ENCODE measurements at places on chromosomes 2 and 18. TPM values are rescaled to one million over a fixed set of nuclear protein-coding genes. Genes with fewer than 3 reads are reported as not detected.

DNA sequence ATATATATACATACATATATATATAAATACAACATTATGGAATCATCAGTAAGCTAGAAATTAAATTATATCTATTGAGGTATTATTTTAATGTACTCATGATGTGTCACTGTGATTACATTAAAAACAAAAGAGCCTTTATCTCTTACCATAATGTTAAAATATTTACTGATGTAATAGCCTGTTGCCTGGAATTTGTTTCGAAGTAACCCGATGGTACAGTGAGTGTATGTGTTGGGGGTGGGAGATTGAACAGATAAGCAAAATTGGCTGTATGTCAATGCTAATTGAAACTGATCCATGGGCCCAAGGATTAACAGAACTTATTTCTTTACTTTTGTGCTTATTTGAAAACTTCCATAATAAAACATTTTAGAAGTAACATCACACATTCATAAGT lies 1473.2 kb downstream of the LRP1B start:
- no peaks in the 10 kb centered on the region for H3K4me1 ChIP-seq
- no peak overlapping the region for H3K27ac ChIP-seq

GRCh38 chr18:58863539-58864145 lies 1.0 kb upstream of the ZNF532 start:
- no peaks in the 10 kb centered on the region for H3K27me3 ChIP-seq
- peak overlapping the region; percentile 45 for H3K4me3 ChIP-seq
- H3K36me3 ChIP-seq = peaks cover 9% of the 10 kb centered on the region
- DNase-seq = peak; percentile 55
- peak overlapping the region; percentile 96 for H3K27ac ChIP-seq
- peaks cover 25% of the 10 kb centered on the region for H3K4me1 ChIP-seq

- no peak overlapping the region for H3K4me3 ChIP-seq
- DNase-seq = no peak
- no peaks in the 10 kb centered on the region for H3K27me3 ChIP-seq
Measured at GRCh38 chr18:5455674-5456073, 88.1 kb downstream of the EPB41L3 start.

GRCh38 chr2:52874466-52875106 lies 893.0 kb upstream of the CHAC2 start:
- no peaks in the 10 kb centered on the region for H3K36me3 ChIP-seq
- DNase-seq = no peak
- H3K4me3 ChIP-seq = no peak overlapping the region
- H3K27ac ChIP-seq = no peak overlapping the region

Gene DUSP2
- polyA plus RNA-seq = 4.7 TPM

All from stomach (tissue), 19 donors.